Metanephros (tissue), 2 donors: ENCODE measurements at places on chromosomes 4 and X. TPM values are rescaled to one million over a fixed set of nuclear protein-coding genes. Genes with fewer than 3 reads are reported as not detected.

Gene PRAF2
- total RNA-seq, result 8.1 TPM

Gene MAGED4
- total RNA-seq, result 60.8 TPM

Gene NXF2
- not detected for total RNA-seq

Gene TMPRSS11A
- not detected for total RNA-seq

Gene FGFBP1
- total RNA-seq, result 0.12 TPM

Gene RBM46
- not detected for total RNA-seq

Gene FMR1NB
- not detected for total RNA-seq

Gene ANKRD50
- total RNA-seq, result 47.9 TPM

Gene ARHGEF9
- 24.8 TPM for total RNA-seq

Gene SPP1
- 265 TPM for total RNA-seq

Gene HEPH
- 53.5 TPM for total RNA-seq

Gene RHOXF2
- total RNA-seq, result not detected

Gene TRIML1
- total RNA-seq, result not detected

Gene SERTM2
- total RNA-seq, result 1.3 TPM

Gene CYBB
- total RNA-seq, result 27.5 TPM

Gene NAT8L
- total RNA-seq, result 5.4 TPM

Gene ITIH6
- total RNA-seq, result not detected

Gene OTUD6A
- not detected for total RNA-seq

Gene ETDA
- not detected for total RNA-seq

Gene JADE3
- 17.6 TPM for total RNA-seq

Gene PLP1
- total RNA-seq, result 7.2 TPM

Gene UGT2B15
- not detected for total RNA-seq

Gene SEC24D
- total RNA-seq, result 48.5 TPM

Gene TBC1D14
- total RNA-seq, result 52.3 TPM

Gene STPG2
- total RNA-seq, result 1.4 TPM

Gene IGSF1
- total RNA-seq, result 9.3 TPM

Gene TMPRSS11D
- not detected for total RNA-seq

Gene MFAP3L
- 21.7 TPM for total RNA-seq

Gene ZBED1
- 48.8 TPM for total RNA-seq
